Activated naive CD4-positive, alpha-beta T cell (primary cell): ENCODE measurements at places on chromosomes 6 and 20.

DNA sequence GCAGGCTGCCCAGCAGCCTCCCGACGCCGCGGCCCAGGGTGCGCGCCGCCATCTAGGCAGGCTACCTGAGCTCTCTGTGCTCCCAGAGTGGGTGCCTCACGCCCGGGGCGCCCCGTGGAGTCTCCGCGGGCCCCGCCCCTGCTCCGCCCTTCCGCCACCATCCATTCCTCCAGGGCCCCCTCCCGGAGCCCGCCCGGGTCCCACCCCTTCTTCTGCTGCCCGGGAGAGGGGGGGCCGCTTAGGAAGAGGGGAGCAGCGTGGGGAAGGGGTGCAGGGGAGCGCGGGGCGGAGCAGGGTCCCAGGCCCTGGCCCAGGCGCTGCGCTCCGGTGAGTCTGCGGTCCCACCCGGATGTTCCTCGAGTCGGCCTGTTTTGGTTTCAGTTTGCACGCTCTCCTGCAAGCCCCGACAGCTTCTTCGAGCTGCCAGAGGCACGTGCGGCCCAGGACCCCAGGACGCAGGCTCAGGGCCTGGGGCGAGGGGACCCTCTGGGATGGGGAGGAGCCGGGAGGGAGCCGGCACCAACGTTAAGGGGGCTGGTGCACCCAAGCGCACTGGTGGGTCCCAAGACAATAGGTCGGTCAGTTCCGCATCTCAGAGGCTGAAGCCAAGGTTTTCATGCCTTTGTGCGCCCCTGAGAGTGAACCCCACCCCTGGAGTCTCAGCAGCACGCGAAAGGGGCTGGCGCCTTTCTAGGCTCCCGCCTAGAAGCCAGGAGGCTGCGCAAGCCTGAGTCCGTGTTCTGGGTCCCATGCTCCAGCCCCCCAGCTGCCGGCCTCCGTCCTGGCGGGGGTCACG is at the start of gene ACSS1:
Gene ACSS1 (minus strand): TSS at position 89 of the 796 bp plus-strand sequence. CDS start 37 bp downstream, at position 52.
- DNase-seq = peak; percentile 47

DNA sequence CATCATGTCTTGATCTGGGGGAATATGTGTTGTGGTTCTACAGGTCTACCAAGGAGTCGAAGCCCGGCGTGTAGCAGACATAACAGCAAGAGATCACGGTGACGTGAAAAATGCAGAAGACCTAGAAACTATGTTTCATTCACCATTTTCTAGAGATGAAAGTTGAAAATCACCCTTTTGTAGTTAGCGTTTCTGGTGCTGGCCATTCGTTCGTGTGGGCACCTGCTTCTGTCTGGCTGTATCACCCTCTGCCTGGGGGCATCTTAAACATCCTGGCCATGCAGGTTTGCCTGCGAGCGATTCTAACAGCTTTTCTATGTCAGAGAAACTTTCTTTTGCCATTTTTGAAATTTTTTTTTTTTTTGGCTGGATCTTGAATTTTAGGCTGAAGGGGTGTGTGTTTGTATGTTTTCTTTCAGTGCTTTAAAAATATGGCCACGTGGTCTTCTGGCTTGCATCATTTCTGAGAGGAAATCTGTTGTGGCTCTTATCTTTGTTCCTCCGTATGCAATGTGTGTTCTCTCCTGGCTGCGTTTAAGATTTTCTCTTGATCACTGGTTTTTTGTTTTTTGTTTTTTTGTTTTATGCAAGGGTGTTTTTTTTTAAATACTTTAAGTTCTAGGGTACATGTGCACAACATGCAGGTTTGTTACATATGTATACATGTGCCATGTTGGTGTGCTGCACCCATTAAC is 226.7 kb downstream of the CDH4 start:
- DNase-seq = no peak

GRCh38 chr6:100678027-100678426 is 203.1 kb downstream of the ASCC3 start:
- no peak for DNase-seq

DNA sequence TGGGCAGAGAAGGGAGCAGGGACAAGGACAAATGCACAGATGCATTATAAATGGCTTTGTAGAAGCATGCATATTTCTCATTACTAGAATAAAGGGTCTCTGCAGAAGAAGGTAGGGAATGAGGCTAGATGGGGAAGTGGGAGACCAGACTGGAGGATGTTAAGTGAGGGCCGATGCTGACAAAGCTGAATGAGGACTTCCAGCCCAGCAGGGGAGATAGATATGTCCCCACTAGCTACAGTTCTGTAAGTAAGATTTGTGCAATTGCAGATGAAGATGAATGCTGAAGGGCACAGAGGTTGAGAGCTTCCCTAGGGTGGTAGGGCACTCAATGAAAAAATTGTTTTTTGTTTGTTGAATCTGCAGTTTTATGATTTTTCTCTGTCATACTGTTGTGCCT is 16.9 kb downstream of the ADGRG6 start:
- no peak for DNase-seq

DNA sequence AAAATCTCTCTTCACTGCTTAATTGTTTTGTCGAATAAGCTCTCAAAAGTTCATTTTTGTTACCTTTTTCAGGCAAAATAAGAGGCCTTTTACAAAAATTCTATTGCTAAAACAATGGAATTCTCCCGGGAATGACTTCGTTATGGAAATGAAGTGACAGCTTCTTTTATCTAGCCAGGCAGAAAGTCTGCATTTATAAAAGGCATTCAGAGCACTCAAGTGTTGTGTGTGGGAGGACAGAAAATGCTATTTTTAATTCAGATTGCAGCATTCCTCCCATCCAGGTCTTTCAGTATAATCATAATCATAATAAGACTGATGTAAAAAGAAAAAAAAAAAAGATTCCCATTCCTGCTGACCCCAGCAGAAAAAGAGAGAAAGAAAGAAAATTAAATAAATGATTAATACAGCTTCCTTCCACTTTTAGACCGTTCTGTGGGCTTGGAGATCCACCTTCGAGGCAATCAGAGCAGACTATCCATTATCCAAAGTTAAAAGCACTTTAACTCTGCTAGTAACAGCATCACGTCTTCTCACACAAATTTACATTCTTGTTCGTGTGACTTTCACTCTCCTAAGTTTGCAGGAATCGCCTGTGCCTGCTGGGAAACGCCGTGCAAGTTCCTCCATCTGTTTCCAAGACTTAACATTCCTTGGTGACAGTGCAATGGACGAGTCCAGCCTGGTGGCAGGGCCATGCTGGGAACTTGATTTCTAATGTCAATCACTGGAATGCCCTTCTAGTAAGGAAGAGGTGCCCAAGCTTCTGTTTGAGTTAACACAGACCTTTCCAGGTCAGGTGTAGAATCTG is 258.8 kb downstream of the GMPR start:
- no peak for DNase-seq

DNA sequence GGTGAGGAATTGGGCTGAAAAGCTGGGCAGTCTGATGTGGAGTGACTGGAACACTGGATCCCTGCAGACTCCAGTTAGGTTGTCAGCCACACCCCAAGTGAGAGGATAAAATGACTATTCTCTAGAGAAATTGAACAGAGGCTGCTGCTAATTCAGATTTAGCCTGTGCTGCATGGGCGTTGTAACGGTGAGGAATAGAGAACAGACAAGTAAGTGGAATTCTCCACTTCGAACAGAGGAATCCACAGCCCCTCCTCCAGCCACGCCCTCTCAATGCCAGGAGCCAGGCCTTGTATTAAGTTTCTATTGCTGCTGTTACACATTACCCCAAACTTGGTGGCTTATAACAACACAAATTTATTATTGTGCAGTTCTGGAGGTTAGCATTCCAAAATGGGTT is 109.3 kb downstream of the CFAP61 start:
- DNase-seq = no peak

DNA sequence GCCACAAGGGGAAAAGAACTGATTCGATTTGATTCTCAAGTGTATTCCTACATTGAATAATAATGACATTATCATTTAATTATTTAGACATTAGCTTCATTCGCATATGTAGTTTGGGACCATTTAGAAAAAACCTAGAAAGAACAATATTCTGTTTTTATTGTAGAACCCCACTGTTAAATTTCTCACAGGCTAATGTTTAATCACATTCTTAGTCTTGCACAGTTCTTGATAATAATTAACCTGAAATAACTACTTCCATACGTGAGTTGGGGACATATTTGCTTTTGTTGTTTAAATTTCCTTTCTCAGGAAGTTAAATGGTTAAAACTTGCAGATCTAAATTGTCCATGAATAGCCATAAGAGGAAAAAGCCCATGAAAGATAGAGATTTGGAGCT is 275.2 kb downstream of the TFAP2B start:
- DNase-seq = no peak

DNA sequence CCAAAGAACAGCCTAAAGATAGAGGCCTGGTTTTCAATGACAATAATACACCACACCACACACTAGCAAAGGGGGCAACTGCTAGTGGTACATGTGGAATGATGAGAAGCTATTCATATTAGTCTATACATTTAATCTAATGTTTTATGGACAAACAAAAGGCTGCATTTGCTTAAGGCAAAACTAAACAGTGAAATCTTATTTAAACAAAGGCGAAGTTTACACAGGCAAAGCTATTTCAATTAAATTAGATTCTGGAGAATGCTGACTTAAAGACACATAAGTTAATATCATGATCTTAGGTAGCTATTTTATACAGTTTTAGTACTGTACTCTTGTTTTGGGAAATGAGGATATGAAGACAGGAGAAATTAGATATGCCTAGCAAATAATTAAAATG is 53.9 kb upstream of the SIM1 start:
- no peak for DNase-seq
